Activated CD4-positive, alpha-beta T cell treated with anti-CD3 and anti-CD28 coated beads, Interleukin-2, amount 10 ng/mL, durations not matched to agents 24 days and 14 days (primary cell): ENCODE measurements at places on chromosomes 4 and X. TPM values are rescaled to one million over a fixed set of nuclear protein-coding genes. Genes with fewer than 3 reads are reported as not detected.

GRCh38 chr4:138341739-138342415 lies 99.7 kb upstream of the SLC7A11 start:
- no peaks in the 10 kb centered on the region for H3K36me3 ChIP-seq
- peak; percentile 56 for DNase-seq
- H3K27me3 ChIP-seq: no peaks in the 10 kb centered on the region
- H3K4me3 ChIP-seq: no peak overlapping the region

- no peak overlapping the region for H3K4me3 ChIP-seq
- H3K4me1 ChIP-seq: peaks cover 4% of the 10 kb centered on the region
- no peak overlapping the region for H3K27ac ChIP-seq
- H3K36me3 ChIP-seq: no peaks in the 10 kb centered on the region
- H3K27me3 ChIP-seq: no peaks in the 10 kb centered on the region
These were observed 126.3 kb downstream of the PRDM5 start for GRCh38 chr4:120796271-120796670.

DNA sequence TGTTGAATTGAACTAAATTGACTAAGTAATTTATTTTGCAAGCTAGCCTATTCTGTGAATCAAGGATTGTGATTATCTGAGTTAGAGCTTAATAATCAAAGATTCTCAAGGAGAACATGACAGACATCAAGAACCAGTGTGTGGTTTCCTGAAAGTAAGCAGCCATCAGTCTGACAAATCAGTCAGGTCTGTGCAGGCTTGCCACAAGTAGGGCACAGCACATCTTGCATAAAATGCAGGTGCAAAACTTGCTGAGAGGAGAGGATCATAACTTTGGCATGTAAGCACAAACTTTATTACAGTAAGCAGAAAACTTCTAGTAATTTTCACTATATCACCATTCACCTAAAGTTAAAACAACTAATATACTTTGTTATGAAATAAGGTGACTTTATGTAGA lies 22.5 kb downstream of the FAM241A start:
- peaks cover 3% of the 10 kb centered on the region for H3K36me3 ChIP-seq
- peak; percentile 63 for DNase-seq
- H3K27ac ChIP-seq: no peak overlapping the region
- no peaks in the 10 kb centered on the region for H3K27me3 ChIP-seq

- peak; percentile 85 for DNase-seq
- H3K27ac ChIP-seq: peak overlapping the region; percentile 99
- H3K4me1 ChIP-seq: peaks cover 14% of the 10 kb centered on the region
- no peaks in the 10 kb centered on the region for H3K36me3 ChIP-seq
- peak overlapping the region; percentile 78 for H3K4me3 ChIP-seq
These were observed 24.1 kb upstream of the PBDC1 start for GRCh38 chrX:76148753-76149152.

LUZP4 gene
- total RNA-seq: not detected in 2 replicates

DNA sequence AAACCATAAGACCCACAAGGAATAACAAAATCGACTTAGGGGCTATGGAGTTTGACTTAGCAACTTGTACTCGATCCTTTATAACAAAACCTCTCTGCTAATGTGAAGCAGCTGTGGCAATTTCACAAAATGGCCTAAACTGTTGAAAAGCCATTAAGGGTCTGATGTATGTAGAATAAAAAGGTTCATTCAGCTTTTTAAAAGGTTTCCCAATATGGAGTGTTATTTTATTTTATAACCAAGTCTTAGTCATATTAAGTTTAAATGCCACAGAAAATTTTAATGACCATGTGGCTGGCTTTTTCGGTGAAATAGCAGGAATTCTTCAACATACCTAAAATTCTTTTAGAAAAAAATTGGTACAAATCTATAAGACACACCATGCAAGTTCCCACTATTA lies 291.8 kb upstream of the HAND2 start:
- H3K27ac ChIP-seq: no peak overlapping the region
- no peaks in the 10 kb centered on the region for H3K27me3 ChIP-seq
- H3K4me1 ChIP-seq: no peaks in the 10 kb centered on the region
- DNase-seq: no peak

DNA sequence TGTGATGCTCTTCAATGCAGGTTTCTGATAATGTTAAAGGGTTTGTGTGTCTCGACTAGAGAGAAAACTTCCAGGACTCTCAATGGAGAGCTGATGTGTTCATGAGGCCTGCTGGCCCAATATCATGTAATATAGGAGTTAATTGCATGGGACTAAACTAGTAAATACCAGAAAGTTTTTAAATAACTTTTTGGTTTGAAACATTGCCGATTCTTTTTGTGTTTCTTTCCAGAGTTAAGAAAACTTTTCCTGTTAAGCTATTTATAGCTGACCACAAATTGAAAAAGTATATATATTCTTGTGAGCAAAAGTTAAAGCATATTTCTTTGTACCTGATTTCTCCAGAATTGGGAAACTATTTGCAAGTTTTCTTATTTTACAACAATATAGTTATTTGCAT lies 49.7 kb downstream of the FAM9B start:
- H3K27ac ChIP-seq: no peak overlapping the region
- peaks cover 2% of the 10 kb centered on the region for H3K27me3 ChIP-seq
- H3K36me3 ChIP-seq: no peaks in the 10 kb centered on the region
- H3K4me3 ChIP-seq: no peak overlapping the region
- peaks cover 11% of the 10 kb centered on the region for H3K4me1 ChIP-seq

- no peak overlapping the region for H3K4me3 ChIP-seq
- H3K4me1 ChIP-seq: no peaks in the 10 kb centered on the region
- no peaks in the 10 kb centered on the region for H3K36me3 ChIP-seq
- no peak overlapping the region for H3K27ac ChIP-seq
These were observed 8.5 kb downstream of the COL25A1 start for GRCh38 chr4:109294006-109294405.

GRCh38 chrX:49242545-49243066 lies 7.3 kb downstream of the CCDC22 start:
- no peak for DNase-seq
- no peaks in the 10 kb centered on the region for H3K4me1 ChIP-seq
- H3K4me3 ChIP-seq: no peak overlapping the region
- no peak overlapping the region for H3K27ac ChIP-seq

GRCh38 chr4:145735347-145735675 lies 55.4 kb downstream of the C4orf51 start:
- peaks cover 18% of the 10 kb centered on the region for H3K4me1 ChIP-seq
- DNase-seq: no peak
- H3K27me3 ChIP-seq: peaks cover 4% of the 10 kb centered on the region
- H3K36me3 ChIP-seq: no peaks in the 10 kb centered on the region
- H3K4me3 ChIP-seq: no peak overlapping the region
- H3K27ac ChIP-seq: no peak overlapping the region

PCDH18 gene
- not detected in 2 replicates for total RNA-seq

GRCh38 chr4:83178029-83178428 lies 63.5 kb upstream of the PLAC8 start:
- DNase-seq: no peak
- peaks cover 4% of the 10 kb centered on the region for H3K36me3 ChIP-seq
- H3K27ac ChIP-seq: no peak overlapping the region
- H3K4me1 ChIP-seq: no peaks in the 10 kb centered on the region

TMA16 gene
- 82.3 and 83.9 TPM in 2 replicates for total RNA-seq
